ENCODE measurements at places on chromosomes 4 and X.

DNA sequence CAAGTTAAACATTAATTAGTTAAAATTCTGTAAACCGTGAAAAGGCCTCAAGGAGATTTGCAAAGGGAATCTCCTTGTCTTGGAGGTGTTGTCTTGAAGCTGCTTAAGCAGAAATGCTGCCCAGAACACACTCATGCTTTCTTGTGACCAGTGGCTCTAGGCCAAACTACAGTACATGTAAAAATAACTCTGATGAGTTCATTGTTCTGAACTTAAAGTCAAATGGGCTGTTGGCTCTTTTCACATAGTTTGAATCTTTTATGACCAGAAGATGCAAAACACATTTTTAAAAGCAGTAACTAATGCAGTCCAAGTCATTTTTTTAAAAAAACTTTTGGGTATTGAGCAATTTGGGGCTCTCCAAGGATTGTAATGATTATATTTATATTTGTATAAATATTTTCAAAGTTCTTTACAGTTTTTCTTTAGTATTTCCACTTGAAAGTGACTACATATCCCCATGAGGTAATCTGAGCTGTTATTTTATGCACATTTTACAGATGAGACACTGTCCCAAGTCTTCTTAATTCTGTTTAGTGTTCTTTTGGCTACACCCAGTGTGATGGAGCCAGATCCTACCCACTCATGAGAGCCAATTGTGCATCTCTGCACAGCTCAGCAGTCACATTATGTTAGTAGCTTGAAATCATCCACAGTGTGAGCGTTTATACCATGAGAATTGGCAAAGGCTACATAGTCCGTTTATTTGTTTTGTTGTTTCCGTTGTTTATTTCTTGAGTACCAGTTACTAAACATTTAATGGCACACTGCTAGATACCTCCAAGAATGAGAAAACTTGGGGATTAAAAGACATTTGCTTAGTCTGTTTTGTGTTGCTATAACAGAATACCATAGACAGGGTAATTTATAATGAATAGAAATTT is 112.8 kb upstream of the ATXN3L start:
- DNase-seq, result peak; percentile 64

DNA sequence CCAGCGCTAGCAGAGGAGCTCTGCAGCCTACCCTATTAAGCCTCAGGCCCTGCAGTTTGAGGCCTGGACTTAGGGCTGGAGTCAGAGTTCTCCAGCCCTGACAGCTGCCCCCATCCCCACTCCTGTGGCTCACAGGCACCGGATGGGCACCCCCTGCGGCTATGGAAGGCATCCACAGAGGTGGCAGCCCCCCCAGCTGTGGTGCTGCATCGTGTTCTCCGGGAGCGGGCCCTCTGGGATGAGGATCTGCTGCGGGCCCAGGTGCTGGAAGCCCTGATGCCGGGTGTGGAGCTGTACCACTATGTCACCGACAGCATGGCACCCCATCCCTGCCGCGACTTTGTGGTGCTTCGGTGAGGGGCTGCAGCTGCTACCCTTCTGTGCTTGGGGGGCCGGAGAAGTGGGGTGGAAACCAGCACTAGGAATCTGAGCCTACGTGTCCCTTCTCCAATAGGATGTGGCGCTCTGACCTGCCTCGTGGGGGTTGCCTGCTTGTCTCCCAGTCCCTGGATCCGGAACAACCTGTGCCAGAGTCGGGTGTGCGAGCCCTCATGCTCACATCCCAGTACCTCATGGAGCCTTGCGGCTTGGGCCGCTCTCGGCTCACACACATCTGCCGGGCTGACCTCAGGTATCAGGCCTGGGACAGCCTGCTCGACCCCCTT is 76.2 kb downstream of the STARD8 start:
- DNase-seq, result no peak

DNA sequence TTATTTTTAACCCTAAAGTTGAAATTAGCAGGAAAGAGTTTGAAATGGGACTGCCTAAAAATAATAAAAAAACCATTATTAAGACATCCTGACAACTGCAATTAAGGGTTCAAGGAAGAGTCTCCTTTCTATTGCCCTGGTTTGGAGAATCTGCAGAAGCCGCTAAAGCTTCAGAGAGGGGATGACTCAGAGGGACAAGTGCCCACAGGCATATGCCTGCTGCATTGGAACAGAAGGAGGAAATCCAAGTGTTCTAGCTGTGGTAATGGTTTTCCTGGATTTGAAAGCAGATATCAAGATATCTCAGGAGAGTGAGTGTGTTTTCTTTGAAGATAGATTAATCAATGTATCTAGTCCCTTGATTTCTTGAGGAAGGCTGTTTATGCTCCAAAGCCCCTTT is 235.1 kb upstream of the TAPT1 start:
- no peak for DNase-seq

DNA sequence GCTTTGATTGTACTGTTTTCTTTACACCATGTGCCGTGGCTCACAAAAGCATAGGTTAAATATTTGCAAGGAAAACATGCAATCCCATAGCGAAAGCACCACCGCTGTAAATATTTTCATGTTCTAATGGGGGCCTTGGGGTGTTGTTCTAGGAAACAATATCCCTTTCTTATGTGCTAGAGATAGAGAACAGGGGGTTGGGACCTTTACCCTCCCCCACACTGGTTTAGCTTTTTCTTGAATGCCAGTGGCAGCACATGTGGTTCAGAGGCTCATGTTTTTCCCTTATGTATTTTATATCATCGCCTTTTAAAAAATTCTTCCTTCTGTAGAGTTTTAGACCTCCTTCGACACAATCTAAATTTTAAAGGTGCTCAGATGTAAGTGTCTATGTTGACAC is 422.6 kb upstream of the TENM3 start:
- no peak for DNase-seq

DNA sequence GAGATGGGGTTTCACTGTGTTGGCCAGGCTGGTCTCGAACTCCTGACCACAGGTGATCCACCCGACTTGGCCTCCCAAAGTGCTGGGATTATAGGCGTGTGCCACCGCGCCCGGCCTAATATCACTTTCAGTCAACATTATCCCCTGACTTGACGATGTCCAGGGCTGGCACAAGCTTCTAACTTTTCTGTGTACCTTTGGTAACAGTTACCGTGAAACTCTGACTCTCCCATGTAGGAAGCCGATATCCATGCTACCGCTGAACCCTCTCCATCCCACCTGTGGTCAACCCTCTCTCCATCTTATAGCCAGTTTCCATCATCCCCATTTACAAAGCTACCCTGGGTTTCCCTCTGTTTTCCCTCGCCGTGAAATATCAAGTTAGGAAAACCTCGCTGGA is 77.5 kb downstream of the CRLF2 start:
- no peak for DNase-seq

DNA sequence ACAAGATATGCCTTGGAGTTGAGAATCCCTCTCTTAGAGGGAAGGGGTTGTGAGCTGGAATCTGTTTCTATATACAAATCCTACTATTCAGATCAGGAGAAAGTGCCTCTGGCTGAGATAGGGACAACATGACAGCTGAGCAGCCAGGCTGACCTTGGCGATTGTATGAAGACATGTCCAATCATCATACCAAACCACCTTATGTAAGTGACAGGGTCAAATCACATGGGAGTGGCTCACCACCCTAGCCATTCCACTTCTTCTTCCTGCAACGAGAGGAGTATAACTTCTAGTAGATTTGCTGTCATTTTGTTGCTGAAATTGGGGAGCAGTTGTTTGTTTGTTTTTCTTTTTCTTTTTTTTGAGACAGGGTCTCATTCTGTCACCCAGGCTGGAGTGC is 48.3 kb upstream of the TMEM150C start:
- DNase-seq, result no peak

DNA sequence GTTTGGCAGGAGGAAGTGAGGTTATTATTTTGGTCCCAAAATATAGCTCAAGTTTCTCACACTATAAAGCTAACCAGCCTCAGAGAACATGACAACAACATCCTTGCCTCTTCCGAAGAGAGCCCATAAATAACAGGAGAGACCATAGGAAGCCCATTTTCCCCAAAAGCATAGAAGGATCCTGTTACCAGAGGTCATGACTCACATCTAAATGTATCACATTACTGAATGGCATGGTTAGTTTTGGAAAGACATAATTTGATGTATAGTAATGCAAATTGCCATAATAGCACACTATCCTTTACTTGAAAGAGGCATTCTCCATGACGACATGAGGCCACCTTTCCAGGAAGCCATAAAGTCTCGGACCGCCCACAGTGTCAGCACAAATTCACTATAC is 238.8 kb upstream of the GRIA3 start:
- no peak for DNase-seq

GRCh38 chrX:332916-333610 is 14.5 kb upstream of the GTPBP6 start:
- no peak for DNase-seq

GRCh38 chr4:40608628-40609027 is 21.0 kb downstream of the RBM47 start:
- no peak for DNase-seq

All from testis (tissue), 5 donors.